ENCODE measurements at places on chromosomes 5 and 9.

- DNase-seq, result peak; percentile 85
Observed at GRCh38 chr9:122931226-122932121, at the start of gene ZBTB26. ZBTB26 (minus strand) TSS chr9:122931512; CDS start chr9:122919934, 11,578 bp downstream.

- DNase-seq, result no peak
Observed at GRCh38 chr5:59792983-59793585, 100.4 kb downstream of the PDE4D start.

DNA sequence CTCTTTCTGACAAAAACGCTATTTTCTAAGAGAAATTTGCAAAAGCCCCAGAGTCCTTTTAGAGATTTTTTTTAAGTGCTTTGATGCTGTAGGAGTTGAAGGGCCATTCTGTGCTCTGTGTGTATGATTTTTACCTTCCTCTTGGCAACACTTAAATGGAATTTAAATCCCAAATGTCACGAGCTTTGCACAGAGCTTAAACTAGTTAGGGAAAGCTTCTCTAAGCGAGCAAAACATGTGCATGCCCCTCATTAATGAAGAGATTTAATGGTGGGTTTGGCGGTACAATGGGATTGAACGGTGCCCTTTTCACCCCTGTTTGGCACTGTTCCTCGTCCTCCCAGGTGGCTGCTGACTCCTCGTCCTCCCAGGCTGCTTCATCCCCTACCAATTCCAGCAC is 220.7 kb downstream of the DRD1 start:
- no peak for DNase-seq

GRCh38 chr5:158727771-158728311 is 371.9 kb downstream of the EBF1 start:
- DNase-seq, result no peak

GRCh38 chr5:108003178-108003577 is 332.4 kb upstream of the EFNA5 start:
- DNase-seq, result peak; percentile 0

DNA sequence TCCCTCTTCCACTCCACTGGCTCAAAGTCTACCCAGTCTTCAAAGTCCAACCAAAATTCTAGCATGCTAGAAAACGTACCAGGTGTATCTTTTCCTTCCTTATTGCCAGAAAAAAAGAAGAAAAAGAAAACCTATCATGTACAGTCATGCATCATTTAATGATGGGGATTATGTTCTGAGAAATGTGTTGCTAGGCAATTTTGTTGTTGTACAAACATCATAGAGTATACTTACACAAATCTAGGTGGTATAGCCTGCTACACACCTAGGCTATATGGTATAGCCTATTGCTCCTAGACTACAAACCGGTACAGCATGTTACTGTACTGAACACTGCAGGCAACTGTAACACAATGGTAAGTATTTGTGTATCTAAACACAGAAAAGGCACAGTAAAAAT is 104.8 kb downstream of the SREK1 start:
- DNase-seq, result no peak

- peak; percentile 85 for DNase-seq
Observed at GRCh38 chr5:76402251-76402885, 717 bp upstream of the IQGAP2 start.

DNA sequence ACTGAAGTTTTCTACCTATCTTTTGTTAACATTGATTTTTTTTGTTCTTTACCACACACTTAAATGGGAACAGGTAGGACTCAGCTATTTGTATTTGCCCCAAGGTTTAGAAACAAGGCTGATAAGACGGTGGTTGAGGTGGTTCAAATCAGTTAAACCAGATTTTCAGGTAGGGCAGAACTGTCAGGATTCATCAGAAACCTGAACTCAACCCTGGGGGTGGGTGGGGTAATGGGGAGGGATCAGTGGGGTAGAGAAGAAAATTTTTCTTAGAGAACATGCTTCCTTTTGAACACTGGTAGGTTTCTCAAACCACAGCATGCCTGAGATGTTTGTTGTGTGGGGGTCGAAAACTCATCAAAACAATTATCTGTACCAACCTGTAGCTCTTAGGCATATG is 113.0 kb downstream of the BASP1 start:
- DNase-seq, result no peak

DNA sequence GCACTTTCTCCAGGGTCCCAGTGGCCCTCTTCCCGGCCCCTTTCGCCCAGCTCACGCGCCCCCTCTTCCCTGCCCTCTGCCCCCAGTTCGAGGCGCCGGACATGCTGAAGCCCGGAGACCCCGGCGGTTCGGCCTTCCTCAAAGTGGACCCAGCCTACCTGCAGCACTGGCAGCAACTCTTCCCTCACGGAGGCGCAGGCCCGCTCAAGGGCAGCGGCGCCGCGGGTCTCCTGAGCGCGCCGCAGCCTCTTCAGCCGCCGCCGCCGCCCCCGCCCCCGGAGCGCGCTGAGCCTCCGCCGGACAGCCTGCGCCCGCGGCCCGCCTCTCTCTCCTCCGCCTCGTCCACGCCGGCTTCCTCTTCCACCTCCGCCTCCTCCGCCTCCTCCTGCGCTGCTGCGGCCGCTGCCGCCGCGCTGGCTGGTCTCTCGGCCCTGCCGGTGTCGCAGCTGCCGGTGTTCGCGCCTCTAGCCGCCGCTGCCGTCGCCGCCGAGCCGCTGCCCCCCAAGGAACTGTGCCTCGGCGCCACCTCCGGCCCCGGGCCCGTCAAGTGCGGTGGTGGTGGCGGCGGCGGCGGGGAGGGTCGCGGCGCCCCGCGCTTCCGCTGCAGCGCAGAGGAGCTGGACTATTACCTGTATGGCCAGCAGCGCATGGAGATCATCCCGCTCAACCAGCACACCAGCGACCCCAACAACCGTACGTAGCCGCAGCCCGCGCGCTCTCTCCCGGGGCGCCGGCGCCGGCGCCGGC is 1.0 kb downstream of the PRDM6 start:
- DNase-seq, result no peak

- DNase-seq, result no peak
Observed at GRCh38 chr5:13553896-13554295, 390.6 kb downstream of the DNAH5 start.

GRCh38 chr9:37892063-37892462 is 11.9 kb downstream of the SLC25A51 start:
- no peak for DNase-seq

DNA sequence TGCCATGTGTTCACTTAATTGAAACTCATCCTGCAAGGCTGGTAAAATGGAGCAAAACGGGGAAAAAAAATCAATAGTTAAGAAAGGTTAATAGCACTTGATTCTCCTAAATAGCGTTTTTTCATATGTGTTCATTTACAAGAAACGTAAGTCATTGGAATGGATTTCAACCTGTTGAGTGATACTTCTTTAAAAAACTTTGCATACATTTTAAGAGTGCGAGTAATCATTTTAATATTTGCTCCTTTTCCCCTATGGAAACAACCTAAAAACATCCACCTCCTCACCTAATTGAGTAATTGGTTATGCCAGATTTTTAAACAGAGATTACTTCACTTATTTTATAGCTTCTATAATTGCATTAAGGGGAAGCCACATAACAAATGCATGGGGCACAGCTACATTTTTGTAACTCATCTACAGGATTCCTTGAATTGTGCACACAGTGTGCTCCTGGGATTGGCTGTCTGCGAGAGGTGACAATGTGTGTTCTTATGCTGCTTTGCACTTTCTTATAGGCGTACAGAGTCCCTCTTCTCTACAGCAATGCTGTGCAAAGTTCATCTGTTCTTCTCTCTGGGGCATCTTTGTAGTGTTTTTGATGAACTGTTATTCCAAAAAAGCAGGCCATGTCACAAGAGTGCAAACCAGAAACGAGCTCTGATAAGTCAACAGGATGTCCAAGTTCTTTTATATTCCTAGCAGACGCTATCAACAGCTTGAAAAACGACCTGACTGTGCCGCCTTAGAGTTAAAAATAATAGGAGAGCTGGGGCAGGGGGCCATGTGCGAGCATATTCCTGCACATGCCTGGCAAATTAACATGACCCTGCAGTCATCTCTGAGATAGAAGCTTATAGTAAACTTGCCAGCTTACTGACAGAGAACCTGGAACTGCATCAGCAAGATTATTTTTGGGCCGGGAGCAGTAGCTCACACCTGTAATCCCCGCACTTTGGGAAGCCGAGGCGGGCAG is 117.9 kb downstream of the GOLPH3 start:
- no peak for DNase-seq
